ENCODE measurements at places on chromosomes 2 and 18.

DNA sequence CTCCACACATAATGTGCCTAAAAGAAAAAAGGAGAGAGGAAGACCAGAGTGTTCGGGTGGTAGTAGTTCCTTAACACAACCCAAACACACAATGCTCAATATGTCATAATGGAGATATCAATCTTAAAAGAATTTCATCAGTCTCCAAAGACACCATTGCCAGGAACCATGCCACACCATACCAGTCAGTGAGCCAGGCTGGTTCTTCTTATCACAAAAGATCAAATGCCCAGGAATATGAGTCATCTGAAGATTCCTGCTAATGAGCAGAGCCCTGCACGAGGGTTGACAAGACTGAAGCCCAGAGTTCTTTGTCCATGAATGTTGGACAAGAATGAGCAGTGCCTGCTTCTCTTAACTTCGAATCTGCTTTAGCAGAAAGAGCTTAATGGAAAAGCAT is 262.3 kb downstream of the ZNF516 start:
- DNase-seq: no peak

DNA sequence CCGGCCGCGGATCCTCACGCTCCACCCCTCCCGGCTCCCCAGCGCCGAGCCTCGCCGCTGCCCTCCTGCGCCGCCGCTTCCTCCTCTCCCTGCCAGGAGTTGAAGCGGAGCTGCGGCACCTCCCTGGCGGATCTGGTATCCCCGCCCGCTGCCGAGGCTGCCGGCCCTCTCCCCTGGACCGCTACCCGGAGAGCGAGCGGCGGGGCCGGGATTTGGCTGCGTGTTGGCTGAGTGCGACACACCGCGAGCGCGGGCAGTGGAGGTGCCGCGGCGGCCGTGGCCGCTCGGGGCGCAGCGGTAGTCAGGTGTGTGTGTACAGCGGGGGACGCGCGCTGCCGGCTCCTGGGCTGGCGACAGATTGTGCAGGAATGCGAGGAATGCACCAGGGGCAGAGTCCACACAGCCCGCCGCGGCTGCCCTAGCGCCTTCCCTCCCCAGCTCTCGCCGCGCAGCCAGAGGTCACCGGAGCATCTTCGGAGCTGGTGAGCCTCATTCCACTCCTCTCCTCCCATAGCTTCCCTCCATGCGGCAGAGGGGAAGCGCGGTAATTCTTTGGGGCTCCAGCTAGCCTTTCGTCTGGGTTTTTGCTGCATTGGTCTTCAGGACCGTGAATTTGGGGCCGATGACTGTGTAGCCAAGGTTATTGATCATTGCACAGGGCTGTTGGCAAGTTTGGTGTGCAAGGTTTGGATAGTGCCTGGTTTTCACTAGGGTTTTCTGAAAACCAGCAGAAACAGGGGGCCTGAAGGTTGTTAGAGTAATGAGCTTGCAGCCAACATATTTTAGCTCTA is 1.3 kb downstream of the PKP4 start:
- DNase-seq: no peak

DNA sequence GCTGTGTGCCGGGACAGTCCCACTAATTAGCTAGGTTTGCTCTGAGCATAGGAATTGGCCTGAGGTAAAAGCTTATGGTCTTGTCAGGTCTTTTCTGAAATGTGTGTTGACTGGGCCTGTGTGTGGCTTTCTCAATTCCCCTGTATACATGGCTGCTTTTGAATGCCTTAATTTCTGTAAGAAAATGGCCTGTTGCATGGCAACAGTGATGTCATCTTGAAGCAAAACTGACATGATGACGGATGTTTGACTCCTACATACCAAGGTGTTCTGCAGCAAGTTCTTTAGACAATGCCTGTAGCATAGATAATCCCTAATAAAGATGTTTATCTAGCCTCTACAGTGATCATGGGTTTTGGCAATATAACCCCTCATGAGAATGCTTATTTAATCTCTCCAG is 198.5 kb downstream of the OTX1 start:
- no peak for DNase-seq

- DNase-seq: no peak
These were observed 145.6 kb upstream of the GYPC start for GRCh38 chr2:126510356-126510755.

GRCh38 chr2:14903709-14904374 is 271.3 kb downstream of the LRATD1 start:
- DNase-seq: peak; percentile 74

DNA sequence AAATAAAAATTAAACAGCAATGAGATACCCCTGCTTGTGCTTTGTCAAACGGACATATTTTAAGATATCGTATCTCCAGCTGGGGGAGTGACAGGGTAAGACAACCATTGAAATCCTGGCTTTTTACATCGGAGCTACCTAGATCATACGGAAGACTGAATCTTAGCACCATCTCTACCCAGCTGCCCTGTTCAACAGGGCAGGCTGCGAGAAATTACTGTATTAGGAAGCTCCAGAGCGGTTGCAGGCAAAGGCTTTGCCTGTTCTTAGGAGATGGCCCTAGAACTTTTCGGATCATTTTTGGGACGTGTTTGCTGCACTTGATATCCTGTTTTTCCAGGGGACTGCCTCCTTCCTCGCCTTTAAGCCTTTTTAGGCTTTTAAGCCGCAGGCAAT is 2.0 kb upstream of the PRKCE start:
- DNase-seq: no peak

DNA sequence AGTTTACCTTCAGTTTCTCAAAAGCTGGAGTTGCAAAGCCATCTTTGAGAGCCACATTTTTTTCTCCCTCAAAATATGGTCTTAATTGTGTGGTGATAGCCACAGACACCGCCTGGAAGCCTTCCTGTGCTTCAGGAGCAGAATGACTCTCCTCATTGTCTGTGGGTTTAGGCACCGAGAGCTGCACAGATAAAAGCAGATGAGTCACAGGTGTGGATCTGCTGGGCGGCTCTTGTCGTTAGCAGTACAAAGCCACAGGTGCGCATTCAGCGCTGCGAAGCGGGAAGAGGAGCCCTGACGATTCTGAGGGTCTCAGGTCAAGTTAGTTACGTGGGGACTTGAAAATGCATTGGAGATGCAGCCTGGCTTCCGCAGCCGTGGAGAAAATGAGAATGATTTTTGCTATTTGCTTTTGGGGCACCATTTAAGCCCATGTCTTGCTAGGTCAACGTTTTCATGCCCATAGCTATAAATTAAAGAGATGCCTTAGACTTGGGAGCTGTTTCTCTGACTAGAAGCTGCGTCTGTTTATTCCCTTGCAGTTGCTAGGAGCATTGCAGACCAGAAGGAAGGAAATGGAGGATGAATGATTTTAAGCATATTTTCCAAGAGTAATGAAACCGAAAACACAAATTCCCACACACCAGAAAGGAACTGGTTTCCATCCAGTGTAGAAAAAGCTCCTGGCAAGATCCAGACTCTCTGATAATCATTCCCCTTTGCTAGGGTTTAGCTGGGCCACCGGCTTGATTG is 51.5 kb downstream of the KLHL29 start:
- peak; percentile 49 for DNase-seq

- DNase-seq: no peak
These were observed 66.7 kb downstream of the TNS1 start for GRCh38 chr2:217935901-217936684.

DNA sequence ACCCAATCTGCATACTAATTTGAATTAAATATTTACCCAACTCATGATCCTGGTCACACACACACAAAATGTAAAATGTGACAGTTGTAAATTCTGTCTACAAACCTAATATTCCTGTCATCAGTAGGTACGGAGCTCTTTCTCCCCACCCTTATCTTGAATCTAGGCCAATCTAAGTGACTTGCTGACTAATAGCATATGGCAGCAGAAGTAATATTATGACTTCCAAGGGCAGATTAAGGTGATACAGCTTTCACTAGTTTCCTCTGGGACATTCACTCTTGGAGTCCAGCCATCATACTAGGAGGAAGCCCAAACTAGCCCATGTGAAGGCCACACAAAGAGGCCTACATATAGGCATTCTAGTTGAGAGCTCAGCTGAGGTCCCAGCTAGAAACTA is 89.4 kb downstream of the TMEM131 start:
- DNase-seq: no peak

- no peak for DNase-seq
These were observed 272.1 kb upstream of the EPAS1 start for GRCh38 chr2:46025081-46025480.

DNA sequence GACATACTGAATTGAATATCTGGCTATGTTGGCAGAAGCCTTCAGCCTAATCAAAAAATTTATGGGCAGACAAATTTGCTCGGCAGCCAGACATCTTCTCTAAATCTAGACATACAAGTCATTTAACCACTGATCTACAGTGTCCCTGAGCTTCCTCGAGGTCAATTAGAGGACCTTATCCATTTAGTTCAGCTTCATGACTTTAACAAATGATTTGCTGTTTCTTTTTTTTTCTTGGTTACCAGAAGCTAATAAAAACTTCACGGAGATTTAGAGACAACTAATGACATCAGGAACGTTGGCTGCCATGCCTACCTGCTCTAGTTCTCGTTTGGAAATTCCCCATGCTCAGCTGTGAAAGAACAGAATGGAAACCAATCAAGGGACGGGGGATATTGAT is 223.8 kb downstream of the BCL2 start:
- DNase-seq: no peak

DNA sequence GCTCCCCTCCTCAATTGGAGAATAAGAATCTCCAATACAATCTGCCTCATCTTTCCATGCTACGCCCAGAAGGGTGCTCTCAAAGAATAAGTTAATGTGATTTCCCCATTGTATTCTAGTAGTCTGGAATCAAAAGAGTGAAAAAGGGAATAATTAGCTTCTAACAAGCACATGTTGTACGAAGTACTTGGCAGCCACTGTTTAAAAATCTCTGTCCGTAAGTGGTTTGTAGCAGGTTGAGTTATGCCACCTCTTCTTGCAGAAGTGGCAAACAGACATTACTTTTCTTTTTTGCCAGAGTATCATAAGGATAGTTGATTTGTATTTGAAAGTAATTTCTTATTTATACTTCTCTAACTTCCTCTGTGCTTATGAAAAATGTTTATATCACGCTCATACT is 184.7 kb downstream of the CD226 start:
- no peak for DNase-seq

DNA sequence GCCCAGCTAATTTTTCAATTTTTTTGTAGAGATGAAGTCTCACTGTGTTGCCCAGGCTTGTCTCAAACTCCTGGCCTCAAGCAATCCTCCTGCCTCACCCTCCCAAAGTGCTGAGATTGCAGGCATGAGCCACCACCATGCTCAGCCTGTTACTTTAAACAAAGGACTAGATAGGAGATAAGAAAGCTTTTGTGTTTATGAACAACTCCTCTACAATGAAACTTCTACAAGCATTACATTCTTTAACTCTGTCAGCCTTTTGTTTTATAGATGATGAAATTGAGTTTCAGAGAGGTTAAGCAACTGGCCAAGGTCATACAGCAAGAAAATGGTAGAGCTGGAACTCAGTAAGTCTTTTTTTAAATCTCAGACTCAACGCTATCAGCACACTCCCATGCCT is 22.7 kb downstream of the ALPK2 start:
- DNase-seq: no peak

DNA sequence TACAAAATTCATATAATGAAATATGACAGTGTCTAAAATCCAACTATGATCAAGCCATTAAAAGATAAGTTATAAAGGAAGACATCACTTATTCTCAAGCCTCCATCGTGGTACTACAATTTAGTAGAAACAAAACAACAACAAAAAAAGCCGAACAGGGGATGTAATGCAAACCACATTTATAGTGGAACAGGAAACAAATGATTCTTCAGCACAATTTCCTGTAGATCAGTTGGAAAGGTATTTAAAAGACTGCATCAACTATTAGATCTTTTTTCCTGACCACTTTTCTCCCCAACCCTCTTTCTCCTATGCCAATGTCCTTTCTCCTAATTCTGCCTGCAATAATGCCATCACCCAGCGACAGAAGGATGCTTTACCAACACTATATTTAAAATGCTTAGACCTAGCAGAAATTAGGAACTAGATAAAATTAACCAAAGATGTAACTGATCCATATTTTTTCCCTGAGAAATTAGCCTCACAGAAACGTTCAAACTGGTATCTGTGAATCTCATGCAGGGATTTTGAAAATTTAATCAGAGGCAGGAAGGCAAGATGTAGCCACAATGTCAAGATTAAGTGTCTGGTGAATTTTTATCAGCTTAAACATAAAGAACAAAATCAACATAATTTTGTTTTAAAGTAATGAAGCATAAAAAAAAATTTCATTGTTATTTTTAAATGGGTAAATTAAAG is 271.4 kb downstream of the TCF4 start:
- DNase-seq: no peak

DNA sequence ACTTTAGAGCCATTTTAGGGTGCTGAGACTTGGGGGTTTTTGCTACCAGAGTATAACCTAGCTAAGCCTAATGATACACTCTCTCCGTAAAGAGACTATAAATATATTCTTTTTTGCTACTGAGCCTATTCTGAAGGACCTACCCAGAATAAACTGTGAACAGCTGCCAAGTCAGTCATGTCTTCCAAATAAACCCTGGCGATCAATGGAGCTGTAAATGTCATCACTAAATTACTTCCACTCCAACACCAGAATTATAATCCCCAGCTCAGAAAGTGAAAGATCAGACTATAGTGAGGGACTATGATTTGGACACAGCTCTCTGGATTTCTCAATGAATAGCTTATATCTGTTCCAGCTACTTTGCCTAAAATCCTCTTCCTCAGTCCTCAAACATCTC is 178.9 kb downstream of the METTL4 start:
- DNase-seq: no peak

DNA sequence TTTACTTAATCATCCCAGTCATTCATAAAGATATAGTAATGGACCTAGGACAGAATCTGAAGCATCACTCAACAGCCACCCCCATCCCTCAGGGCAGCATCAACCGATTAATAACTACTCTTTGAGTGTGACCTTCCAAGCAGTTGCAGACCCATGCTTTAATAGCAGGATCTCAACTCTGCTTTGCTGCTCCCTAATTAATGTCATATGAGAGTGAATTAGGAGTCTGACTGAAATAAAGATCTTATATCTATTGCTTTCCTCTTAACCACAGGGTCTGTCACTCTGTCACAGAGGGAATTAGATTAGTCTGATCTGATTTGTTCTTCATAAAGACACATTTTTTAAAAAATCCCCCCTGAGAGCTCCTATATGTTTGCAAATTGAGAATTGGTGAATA is 46.1 kb upstream of the LRP1B start:
- no peak for DNase-seq

- no peak for DNase-seq
These were observed 463.2 kb upstream of the ZEB2 start for GRCh38 chr2:144983107-144983506.

- DNase-seq: no peak
These were observed at the start of gene ASPRV1 for GRCh38 chr2:69961496-69961895. TSS of gene ASPRV1 (minus strand) at chr2:69961631. CDS start at chr2:69961436, 195 bp downstream.

GRCh38 chr2:3154146-3154545 is 223.5 kb downstream of the EIPR1 start:
- no peak for DNase-seq

GRCh38 chr2:123659120-123659519 is 366.0 kb upstream of the CNTNAP5 start:
- DNase-seq: no peak

GRCh38 chr2:149579972-149580882 is 7.3 kb downstream of the MMADHC start:
- no peak for DNase-seq
